SK-MEL-5 (cell line): ENCODE measurements at places on chromosomes 1 and 21. TPM values are rescaled to one million over a fixed set of nuclear protein-coding genes. Genes with fewer than 3 reads are reported as not detected.
A peak's percentile ranks its signal among the peaks of the same experiment; 100 is the strongest.

CACNA1S gene
- 0.05 TPM in 1 of 2 replicates, not detected in the other for total RNA-seq

F13B gene
- total RNA-seq = not detected in 2 replicates

SLC2A5 gene
- 0.11 TPM in 2 replicates for total RNA-seq

DNA sequence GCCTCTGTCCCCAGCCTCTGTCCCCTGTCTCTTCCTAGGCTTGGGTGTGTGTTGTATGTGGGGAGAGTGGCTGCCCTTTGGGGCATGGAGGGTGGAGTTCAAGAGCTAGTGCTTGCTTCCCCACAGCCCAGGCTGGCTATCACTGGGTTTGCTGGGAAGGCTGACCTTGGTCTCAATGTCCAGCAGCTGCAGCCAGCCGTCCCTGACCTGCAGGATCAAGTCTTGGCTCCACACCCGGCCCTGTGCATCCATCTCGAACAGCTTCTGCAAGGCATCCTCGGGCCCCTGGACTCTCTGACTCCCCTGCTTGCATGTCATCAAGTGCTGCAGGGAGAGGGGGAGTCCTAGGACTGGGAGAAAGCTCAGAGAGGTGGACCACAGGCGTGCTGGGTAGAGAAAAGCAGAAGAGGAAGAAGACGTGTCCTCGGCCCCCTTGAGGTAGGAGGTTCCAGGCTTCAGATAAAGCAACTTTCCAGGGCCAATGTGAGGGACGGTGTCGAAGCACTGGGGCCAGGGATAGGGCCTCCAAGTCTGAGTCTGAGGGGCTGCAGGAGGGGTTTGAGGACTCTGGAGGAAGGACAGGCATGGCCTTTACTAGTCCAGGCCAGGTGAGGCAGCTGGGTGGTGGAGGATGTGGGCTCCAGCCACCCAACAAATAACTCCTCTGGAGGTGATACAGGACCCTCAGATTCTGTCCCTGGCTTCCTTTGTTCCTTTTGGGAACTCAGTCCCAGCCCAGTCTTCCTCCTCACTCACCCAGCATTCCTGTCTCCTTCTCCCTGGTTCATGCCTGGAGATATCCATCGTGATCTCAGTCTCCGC lies 4.0 kb downstream of the EPS8L3 start:
- no peak for DNase-seq

AIM2 gene
- 2.9 and 3.1 TPM in 2 replicates for total RNA-seq

- DNase-seq = no peak
Observed at GRCh38 chr1:213651077-213651476, 336.7 kb upstream of the PROX1 start.

GRCh38 chr1:81375884-81376548 lies 424.7 kb upstream of the ADGRL2 start:
- DNase-seq = no peak

DNA sequence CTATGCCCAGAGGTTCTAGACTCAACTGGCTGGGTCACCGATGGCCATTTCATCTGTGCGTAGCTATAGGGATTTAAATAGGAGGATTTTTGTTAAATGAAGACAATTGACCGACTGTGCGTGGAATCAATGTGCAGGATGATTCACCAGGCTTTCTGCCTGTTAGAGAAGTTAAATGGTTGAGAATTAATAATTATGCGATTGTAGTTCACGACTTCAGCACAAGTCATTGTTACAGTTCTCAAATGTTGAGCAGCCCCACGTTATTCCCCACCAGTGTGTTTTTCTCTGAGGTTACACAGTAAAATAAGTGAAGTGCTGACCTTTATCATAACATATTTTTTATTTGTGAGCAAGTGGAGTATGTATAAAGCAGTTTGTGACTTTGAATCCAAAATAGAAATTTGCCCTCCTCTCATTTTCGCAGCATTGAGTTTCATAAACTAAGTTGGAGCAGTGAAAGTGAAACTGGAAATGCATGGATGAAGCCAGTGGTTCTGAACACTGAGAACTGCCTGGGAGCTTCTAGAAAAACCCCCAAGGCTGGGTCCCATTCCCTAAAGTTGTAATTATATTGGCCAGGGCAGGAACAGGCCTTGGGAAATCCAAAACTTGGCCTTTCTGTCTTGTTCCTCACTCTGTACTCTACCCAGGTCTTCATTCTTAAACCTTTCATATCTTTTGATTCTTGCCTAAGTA lies 102.6 kb downstream of the GALNT2 start:
- DNase-seq = peak; percentile 89

DNA sequence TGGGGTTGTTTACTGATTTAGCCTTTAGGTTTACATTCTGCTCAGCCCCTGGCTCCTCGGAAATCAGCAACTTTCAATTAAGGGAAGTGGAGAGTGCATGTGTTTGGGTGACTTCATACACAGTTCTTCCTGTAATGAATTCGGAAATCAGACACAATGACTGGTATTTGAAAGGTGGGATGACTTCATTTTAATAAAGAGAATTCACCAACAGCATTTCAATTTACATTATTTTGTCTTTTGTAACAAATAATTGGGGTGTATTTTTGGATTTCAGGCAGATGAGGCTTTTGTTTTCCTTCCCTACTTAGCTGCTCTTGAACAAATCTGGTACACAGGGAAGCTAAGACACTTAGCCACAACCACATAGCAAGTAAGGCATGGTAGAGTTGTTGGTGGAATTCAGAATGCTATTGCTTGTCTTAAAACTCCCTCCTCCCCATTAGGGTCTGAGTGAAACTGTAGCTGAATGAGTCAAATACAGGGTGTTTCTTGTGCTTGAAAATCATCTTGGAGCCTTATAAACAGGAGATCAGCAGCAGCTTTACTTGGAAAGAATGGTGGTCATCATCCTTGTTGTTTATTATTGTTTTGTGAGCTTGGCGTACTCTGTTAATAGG lies 917 bp downstream of the STX12 start:
- no peak for DNase-seq

IFNLR1 gene
- not detected in 2 replicates for total RNA-seq

RAB42 gene
- not detected in 2 replicates for total RNA-seq

- peak; percentile 7 for DNase-seq
Observed at GRCh38 chr1:17192394-17193221, 12.3 kb upstream of the PADI1 start.

DNA sequence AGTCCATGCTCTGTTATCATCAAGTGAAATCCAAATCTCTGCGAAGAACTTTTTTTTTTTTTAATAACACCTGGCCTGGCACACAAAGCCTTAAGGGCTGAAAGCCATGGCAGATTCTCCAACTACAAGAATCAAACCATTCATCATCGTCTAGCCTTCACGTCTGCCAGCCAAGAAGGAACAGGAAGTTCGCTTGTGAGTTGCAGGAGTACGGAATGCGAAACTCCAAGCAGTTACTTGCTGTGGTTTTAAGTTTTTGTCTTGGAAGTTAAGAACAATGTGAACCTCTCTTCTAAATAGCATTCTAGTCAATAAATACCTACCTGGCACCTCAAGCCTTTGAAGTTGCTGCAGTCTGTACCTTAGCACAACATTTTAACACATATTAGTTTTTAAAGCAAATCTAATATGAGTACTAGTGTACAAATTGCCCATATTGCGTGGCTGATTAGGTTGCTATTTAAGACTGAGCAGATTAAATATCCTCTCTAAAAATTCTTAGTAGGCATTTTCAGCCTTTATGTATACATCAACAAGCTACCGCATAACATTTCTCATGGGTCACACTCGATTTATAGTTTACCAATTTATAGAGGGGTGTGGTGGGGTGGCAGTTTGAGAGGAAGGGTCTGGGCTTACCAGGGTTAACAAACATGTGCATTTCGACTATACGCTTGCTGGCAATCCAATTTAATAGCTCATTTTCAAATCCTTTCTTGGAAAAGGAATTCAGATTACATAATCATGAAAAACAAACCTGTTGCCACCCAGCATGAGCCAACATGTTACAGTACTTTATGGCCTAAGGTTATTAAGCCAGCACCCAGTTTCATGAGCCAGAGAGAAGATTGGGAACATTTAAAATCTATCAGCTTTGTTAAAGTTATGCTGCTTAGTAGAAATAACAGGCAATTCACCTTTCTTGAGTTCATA lies 22.2 kb upstream of the PTPN14 start:
- no peak for DNase-seq

DNA sequence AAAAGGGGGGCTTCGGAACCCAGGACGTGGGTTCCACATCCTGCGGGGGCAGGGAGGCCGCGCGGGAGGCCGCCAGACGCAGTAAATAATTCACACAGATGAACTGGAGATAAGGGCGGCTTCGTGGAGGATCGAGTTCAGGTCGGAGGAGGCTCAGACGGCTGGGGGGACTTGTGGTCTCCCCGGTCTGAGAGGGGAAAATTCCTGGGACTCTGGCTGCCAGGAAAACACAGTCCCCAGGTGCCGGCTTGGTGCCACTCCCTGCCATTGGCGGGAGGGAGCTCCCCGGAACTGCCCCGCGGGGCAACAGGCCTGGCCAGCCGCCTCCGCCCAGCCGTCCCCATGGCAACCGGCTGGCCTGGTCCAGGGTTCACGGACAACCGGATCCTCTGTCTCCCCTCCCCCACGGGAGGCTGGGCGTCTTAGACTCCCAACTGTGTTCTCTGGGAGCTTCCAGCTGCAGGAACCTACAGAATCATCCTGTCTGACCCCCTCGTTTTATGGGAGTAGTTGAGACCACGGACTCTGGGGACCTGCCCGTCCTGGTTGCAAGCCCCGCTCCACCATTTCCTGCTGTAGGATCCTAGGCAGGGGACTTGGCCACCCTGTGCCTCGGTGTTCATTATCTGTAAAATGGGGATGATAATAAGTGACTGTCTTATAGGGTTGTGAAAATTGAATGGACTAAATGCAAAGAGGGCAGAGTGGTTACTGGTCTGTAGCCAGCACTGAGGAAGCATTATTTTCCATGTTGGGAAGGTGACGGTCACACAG lies 9.6 kb downstream of the CAMK2N1 start:
- DNase-seq = no peak

DNA sequence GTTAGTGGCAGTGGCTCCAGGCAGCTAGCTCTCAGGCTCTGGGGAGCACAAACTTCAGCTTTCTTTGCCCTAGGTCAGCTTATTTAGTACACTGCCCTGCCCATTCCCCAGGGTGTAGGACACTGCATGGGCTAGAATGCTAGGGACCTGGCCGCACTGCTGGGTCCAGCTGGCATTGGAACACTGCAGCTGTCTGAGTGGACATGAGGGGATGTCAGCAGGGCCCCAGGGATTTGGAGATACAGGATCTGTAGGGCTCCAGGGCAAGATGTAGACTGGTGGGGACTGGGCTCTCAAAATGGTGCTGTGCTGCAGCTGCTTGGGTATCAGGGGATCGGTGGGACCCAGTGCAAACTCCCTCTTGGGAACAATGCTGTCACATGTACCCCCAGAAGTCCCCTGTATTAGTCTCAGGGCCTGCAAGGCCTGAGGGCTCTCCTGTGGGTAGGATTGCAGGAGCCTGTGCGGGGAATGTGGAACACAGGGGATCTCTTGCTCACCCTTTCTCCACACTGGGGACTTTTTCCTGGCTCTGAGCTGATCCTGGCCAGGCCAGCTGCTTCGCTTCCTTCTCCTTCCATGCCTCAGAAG lies 25.2 kb upstream of the TTC22 start:
- no peak for DNase-seq

- DNase-seq = no peak
Observed at GRCh38 chr1:59978026-59978425, 51.5 kb upstream of the CYP2J2 start.

NBPF4 gene
- total RNA-seq = not detected in 2 replicates

GJA8 gene
- not detected in 2 replicates for total RNA-seq

- no peak for DNase-seq
Observed at GRCh38 chr1:165354739-165355138, 1.8 kb downstream of the LMX1A start.

DNA sequence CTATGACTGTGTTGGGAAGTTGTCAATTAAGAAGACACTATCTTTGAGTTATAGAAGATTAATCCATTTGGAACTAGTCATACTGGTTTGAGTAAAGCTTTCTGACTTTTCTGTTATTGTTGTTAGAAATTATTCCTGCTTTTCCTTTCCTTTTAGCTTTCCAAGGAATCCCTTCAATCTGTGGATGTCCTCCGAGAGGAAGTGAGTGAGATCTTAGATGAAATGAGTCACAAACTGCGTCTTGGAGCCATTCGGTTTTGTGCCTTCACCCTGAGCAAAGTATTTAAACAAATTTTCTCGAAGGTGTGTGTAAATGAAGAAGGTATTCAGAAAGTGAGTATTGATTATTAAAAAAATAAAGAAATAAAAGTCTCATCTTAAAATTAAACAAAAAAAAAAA lies 19.3 kb downstream of the GNPAT start:
- no peak for DNase-seq

TNNT2 gene
- total RNA-seq = not detected in 2 replicates

GRCh38 chr1:200096774-200097173 lies 69.3 kb downstream of the NR5A2 start:
- DNase-seq = no peak

NDUFS2 gene
- 134 and 147 TPM in 2 replicates for total RNA-seq

- DNase-seq = peak; percentile 43
Observed at GRCh38 chr1:1432951-1433803, 2.3 kb upstream of the VWA1 start.

GRCh38 chr1:218705911-218706893 lies 361.1 kb downstream of the TGFB2 start:
- DNase-seq = no peak

DNA sequence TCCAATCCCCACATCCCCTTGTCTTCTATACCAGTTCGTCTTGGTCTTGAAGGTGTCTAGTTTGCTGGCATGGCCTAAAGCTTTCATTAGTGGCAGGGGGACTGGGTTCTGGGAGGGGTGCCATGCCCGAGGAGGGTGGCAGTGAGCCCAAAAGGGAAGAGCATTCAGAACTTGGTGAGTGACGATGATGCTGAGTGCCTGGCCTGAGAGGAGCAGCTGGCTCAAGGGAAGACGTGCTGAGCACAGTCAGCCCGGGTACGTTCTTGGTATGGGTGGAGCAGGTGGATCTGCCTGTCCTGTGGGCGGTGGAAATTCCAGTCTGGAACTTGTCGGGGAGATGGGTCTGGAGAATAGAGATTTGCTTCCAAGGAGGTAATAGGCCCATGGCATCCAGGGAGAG lies 4.6 kb downstream of the FDPS start:
- DNase-seq = no peak

DNA sequence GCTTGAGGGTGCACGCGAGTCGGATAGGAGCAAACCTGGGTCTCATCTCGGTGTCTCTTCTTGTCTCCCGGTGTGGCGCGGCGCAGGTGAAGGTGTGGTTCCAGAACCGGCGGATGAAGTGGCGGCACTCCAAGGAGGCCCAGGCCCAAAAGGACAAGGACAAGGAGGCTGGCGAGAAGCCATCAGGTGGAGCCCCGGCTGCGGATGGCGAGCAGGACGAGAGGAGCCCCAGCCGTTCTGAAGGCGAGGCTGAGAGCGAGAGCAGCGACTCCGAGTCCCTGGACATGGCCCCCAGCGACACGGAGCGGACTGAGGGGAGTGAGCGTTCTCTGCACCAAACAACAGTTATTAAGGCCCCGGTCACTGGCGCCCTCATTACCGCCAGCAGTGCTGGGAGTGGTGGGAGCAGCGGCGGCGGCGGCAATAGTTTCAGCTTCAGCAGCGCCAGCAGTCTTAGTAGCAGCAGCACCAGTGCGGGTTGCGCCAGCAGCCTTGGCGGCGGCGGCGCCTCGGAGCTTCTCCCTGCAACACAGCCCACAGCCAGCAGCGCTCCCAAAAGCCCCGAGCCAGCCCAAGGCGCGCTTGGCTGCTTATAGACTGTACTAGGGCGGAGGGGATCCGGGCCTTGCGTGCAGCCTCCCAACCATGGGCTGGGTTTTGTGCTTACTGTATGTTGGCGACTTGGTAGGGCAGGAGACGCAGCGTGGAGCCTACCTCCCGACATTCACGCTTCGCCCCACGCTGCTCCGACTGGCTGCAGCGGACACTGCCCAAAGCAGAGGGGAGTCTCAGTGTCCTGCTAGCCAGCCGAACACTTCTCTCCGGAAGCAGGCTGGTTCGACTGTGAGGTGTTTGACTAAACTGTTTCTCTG lies 5.1 kb downstream of the HLX start:
- DNase-seq = no peak

GRCh38 chr1:11550664-11551283 lies 71.8 kb downstream of the DISP3 start:
- DNase-seq = peak; percentile 68
